ENCODE measurements at places on chromosomes 5 and 9.

DNA sequence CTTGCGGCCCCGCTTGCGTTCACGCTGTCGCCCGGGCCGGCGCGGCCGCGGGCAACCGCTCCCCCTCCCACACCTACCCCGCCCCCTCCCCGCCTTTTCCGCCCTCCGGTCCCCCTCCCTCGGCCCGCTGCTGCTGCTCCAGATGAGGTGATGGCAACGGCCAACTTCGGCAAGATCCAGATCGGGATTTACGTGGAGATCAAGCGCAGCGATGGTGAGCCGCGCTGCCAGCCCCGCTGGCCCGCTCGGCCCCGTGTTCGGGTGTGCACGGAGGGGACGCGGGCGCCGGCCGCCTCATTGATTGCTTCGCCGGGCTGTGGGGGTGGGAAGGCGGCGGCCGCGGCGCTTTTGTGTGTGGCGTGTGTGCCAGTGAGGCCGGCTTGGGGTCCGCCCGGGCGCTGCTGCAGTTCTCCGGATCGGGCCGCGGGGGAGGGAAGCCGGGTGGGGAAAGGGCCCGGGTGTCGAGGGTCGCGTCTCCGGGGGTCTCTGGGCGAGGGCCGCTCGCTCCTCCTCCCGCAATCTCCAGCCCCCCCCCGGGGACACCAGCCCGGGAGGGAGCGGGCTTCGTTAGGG lies 403 bp downstream of the KIF2A start:
- peak; percentile 82 for DNase-seq

DNA sequence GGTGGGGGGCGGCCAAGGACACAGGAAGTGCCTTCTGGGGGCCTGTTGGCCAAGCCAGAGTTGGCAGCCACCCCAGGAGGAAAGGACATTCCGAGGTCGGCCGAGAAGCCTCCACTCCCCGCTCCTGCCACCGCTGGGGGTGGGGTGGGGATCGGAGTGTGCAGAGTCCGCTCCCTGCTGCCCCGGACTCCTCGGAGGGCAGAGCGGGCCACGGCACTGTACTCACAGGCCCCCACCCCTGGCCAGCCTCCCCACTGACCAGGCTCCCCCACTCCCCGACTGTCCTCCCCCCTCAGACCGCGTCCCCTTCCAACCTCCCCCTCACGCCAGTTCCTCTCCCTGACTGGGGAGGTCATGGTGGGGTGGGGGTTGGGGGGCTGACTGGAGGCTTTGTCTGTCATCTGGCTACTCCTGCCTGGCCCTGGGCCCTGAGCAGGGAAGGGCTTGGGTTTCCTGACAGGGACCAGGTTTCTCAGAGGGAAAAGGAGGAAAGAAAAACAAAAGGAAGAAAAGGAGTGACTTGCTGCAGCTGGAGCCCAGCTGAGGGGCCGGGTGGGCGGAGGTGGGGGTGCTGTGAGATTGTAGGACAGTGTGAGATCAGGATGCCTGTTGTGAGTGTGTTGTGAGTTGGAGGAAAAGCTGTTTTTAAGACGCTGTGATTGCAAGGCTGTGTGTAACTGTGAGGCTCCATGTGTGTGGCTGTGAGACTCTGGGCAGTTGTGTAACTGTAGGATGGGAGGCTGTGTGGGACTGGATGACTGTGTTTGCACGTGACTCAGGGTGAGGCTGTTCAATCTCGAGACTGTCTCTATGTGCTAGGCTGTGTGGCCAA lies 29.7 kb downstream of the CNTFR start:
- DNase-seq, result no peak

DNA sequence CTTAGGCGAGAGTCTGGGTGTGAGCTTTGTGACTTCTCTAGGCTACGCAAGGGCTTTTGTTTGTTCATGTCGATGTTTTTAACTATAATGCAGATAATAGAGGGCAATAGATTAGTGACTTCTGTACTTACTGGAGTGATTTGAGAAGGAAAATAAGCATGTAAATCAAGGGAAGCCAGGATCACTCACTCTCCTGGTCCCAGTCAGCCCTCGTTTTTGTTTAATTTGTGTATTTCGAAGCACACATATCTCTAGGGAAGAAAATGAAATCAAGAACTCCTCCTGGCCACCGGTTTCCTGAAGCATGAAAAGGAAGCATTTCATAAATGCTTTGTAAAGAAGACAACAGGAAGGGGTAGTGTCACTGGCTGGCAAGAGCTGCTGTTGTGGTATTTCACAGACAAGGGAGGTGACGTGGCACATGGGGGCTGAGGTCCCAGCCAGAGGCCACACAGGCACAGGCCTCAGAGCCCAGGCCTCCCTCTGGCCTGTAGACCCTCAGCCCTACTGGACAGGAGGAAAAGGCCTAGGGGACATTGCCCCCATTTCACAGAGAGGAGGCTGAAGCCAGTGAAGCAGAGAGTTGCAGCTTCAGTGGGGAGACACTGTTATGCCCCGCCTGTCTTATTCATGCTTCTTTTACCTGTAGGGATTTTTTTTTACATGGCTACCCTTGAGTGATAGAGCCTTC lies 34.1 kb downstream of the IRF1 start:
- DNase-seq, result no peak

DNA sequence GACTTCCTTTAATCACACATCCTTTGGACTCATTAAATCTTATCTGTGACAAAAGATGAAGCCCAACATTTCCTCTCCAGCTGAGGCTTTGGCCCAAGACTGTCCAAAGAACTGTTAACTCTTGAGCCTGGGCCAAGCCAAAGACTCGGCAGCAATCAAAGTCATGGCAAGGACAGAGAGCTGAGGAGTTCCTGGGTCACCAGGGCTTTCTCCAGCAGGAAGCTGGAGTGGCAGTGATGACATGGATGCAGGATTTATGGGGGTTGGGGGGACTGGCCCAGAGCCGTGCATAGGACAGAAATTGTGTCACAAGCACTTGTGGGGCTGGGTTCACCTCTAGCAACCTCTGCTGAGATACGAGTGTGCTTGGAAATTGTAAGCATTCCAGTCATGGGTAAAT lies 440.3 kb downstream of the PLK2 start:
- DNase-seq, result no peak

DNA sequence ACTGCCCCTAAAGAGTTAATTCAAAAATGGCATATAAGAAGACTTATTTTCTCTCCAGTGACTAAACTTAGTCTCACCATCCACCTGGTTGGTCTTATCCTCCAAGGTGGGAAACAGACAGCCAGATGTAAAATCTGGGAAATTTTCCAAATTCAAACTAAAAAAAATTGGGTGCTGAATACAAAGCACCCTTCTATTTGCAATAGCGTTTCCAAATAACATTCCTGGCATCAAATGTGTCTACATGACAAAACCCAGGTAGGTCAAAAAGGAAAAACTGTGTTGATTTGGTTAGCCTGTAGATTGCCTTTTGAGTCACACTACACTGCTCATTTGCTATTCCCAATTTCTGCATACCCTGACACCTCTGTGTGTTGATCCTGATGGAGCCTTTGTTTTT lies 252.2 kb downstream of the NR2F1-AS1 start:
- DNase-seq, result no peak

DNA sequence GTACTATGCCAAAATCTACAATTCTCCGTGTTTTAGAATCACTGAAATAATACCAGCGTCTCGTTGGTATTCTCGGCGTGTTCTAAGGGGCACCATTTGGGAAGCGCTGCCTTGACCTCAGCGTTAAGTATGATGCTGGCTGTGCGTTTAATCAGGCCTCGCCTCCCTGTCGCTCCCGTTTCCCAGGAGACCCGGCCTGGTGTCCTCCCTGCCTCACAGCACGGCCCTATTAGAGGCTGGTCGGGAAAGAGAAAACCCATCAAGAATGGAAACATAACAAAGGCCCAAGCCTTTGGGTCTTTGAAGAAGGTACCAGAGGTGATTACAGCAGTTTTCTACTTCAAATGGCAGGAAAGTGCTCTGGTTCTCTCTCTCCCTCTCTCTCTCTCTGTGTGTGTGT lies 30.0 kb downstream of the GFPT2 start:
- DNase-seq, result no peak

DNA sequence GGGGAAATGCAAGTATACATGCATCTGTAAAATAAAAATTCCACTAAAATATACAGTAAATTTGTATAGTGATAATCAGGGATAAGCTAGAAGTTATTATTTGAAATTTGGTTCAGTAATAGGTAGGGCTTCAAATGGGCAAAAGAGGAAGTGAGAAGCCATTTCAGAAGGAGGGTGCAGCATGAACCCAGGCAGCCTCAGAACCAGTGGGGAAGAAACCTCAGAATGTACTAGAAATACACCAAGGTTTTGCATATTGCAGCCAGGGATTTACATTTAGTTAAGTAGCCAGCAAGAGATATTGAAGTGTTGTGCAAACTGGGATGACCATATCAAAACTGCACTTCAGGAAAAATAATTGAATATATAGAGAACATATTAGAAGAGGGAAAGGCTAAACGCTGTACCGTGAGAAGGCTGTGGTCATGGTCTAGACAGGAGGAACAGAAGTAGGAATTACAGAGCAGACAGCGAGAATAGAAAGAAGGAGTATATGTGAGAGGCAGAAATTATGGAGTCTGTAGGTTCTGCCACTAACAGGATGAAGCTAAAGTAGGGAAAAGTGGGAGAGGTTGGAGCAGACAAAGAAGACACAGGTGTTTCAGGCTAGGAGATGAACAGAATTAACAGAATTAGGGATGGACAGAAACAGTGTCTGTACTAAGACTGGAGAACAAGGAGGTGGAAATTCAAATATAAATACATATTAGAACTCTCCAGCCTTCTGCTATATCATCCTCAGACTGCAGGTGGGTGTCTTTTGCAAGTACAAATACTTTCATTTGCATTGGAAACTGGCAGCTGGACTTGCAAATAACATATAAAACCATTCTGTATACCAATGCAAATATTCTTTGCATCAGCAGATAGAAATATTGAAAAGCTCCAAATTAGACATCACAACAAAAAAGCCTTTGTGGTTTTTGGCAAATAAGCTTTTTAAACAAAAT lies 335.6 kb downstream of the ZNF608 start:
- DNase-seq, result no peak

- no peak for DNase-seq
Observed at GRCh38 chr5:73952872-73953271, 326.9 kb downstream of the ARHGEF28 start.

DNA sequence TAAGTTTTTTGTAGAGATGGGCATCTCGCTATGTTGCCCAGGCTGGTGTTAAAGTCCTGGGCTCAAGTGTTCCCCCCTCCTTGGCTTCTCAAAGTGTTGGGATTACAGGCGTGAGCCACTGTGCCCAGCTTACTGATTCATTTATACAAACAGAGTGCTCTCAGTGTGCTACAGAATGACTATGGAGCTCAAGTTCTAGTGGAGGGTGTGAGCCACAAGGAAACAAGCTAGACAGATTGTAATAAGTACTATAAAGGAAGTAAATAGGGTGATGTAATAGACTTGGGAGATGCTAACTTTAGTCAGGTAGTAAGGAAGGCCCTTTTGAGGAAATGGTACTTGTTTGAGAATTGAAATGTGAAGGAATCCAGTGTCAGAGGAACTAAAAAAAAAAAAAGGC lies 1.7 kb upstream of the TMEM267 start:
- DNase-seq, result no peak

DNA sequence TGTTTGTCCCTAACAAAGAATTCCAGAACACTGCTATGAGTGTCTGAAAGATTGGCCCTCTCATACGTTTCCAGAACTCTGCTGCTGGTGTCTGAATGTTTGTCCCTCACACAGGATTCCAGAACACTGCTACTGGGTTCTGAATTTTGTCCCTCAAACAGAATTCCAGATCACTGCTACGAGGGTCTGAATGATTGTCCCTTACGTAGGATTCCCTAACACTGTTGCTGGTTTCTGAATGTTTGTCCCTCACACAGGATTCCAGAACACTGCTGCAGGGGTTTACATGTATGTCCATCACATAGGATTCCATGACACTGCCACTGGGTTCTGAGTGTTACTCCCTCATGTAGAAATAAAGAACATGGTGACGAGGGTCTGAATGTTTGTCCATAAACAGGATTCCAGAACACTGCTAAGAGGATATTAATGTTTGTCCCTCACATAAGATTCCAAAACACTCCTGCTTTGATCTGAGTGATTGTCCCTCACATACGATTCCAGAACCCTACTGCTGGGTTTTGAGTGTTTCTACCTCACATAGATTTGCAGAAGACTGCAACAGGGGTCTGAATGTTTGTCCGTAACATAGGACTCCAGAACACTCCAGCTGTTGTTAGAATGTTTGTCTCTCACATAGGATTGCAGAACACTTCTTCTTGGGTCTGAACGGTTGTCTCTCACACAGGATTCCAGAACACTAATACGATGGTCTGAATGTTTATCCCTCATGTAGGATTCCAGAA lies 214.4 kb downstream of the FOXD4L6 start:
- no peak for DNase-seq

- DNase-seq, result no peak
Observed at GRCh38 chr5:142650060-142650459, 35.8 kb downstream of the FGF1 start.

DNA sequence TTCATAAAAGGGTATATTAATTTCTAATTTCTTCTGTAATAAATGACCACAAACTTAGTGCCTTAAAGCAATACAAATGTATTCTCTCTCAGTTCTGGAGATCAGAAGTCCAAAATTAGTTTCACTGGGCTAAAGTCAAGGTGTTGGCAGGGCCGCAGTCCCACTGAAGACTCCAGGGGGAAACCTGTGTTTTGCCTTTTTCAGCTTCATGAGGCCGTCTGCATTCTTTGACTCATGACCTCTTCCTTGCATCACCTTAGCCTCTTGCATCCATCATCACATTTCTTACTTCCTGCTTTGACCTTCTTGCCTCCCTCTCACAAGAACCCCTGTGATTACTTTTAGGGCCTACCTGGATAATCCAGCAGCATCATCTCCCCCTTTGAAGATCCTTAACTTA lies 42.0 kb upstream of the ALDH1B1 start:
- no peak for DNase-seq

GRCh38 chr5:91584352-91584751 lies 201.2 kb upstream of the ARRDC3 start:
- no peak for DNase-seq

GRCh38 chr5:155514105-155514563 lies 500.6 kb downstream of the KIF4B start:
- no peak for DNase-seq

GRCh38 chr5:158170060-158170459 lies 311.1 kb upstream of the CLINT1 start:
- no peak for DNase-seq

GRCh38 chr5:173604141-173604540 lies 12.3 kb downstream of the BOD1 start:
- no peak for DNase-seq
